ENCODE measurements at places on chromosomes 6 and 20.

GRCh38 chr20:15498926-15499325 is 1074.3 kb downstream of the KIF16B start:
- DNase-seq = no peak

GRCh38 chr20:15836634-15837033 is 736.6 kb downstream of the KIF16B start:
- no peak for DNase-seq

- DNase-seq = no peak
These were observed 45.5 kb downstream of the PCNA start for GRCh38 chr20:5074232-5074674.

DNA sequence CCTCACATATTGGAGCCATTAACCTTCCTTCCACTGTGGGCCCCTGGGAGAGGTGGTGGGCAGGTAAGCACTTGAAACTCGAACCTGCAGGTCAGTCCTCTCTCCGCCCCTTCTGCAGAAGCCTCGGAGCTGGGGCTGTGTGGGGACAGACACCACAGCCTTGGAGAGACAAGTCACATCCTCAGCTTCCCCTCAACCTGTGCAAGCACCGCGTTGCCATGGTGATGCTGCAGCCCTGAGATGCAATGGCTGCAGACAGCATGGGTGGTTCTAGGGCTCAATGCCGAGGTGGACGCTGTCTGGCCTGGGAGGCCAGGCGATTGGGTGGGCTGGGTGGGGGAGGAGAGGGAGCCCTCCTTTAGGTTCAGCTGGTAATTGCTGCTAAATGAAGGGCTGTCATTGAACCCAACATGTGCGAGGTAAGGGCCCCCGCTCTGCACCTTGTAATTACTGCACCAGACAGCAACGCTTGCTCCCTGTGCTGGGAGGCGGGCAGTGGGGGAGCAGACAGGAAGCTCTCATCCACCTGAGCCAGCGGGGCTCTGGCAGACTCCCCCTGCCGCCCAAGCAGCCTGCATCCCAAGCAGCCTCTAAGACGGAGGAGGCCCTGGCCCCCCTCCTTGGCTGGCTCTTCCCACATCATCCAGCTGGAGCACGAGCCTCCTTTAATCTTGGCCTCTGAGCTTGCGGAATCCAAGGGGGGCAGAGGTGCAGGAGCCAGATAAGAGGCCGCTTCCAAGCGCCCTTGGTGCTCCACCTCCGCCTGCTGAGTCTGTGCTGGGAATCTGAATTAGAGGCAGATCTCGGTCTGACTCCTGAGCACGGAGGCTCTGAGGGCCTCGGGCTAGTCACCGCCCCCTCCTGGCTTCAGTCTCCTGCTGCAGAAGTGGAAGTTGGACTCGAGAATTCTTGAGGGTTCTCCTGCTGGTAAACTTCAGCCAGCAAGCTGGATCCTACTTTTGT is 39.8 kb upstream of the CDH22 start:
- DNase-seq = no peak

GRCh38 chr20:40717343-40717865 is 28.4 kb upstream of the MAFB start:
- DNase-seq = no peak

DNA sequence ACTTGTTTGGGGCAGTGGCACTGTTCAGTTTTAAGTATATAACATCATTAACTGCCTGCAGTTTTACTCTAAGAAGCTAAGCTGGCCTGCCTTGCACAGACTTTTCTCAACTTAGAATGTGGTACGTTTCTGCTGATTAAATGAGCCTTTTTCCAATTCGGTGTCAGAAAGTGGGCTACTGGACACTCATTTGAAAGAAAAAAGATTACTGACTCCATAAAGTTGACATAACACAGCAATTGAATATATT is 2.1 kb downstream of the ZMYND8 start:
- no peak for DNase-seq

- no peak for DNase-seq
These were observed 9.3 kb upstream of the TRAF3IP2 start for GRCh38 chr6:111614833-111615582.

GRCh38 chr20:55258559-55258958 is 746.8 kb downstream of the CBLN4 start:
- no peak for DNase-seq

GRCh38 chr6:143400258-143401067 is 50.0 kb downstream of the ADAT2 start:
- no peak for DNase-seq

DNA sequence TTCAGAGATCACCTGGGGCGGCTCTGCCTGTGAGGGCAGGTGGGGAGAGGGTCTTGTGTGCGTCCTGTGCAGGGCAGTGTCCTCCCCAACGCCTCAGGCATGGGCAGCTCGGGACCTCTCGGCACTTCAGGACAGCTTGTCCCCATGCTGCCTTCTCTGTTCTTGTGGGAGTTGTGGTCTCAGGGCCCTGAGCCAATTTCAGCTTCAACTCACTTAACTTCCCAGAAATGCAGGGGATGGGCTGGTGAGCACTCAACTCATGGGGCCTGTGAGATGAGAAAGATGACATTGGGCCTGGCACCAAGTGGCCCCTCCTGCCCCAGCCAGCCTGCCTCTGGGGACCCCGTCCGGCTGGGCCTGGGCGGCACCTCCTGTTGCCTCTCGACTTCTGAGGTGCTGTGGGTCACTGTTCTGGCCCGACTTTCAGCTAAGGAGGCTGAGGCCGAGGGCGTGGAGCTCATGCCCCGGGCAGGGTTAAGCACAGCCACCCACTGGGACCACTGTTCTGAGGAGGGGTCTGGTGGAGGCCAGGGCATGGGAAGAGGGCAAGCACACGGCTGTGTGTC is 6.7 kb downstream of the RGS19 start:
- no peak for DNase-seq

DNA sequence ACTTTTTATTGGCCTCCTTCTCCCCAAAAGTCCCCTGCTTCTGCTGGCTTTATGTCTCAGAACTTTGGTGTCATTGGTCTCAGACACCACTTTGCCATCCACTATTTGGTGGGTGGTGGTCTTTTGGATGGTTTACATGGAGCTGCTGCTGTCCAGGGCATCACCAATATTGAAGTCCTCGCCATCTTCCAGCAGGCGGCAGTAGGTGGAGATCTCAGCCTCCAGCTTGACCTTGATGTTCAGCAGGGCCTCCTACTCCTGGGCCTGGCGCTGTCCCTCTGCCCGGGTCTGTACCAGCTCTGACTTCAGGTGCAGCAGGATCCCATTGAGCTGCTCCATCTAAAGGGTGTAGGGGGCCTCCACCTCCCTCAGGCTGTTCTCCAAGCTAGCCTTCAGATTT is 148.4 kb upstream of the FOXA2 start:
- DNase-seq = no peak

GRCh38 chr6:131005439-131006016 is 57.5 kb downstream of the EPB41L2 start:
- no peak for DNase-seq

- DNase-seq = no peak
These were observed 34.3 kb downstream of the FYN start for GRCh38 chr6:111838749-111839484.

DNA sequence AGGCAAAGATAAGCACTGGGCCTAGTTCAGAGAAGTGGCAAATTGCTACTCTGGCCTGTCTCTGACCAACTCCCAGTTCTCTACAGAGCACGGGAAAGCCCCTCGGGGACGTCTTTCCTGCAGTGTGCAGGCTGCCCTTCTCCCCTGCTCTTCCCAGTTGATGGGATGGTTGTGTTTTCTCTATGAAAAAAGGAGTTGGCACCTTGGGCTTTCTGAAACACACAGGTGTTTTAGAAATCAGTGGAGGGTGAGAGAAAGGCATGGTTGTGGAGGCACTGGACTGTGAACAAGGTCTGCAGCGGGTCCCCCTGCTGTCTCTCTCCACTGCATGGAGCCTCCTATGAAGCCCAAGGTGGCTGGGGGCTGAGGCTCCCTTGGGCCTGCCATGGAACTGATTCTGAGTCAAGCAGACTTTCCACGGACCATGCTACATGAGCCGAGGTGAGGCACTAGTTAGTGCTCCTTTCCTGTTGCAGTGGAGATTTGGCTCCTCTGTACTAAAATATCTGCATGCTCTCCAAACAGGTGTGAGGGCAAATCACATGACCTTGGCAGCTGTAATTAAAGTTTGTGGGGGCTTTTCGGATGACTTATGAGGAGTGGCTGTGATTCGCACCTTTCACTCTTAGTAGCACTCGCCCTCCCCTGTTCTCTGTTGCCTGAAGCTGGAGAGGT is 16.3 kb downstream of the GTSF1L start:
- DNase-seq = no peak

- no peak for DNase-seq
These were observed 105.5 kb downstream of the IPCEF1 start for GRCh38 chr6:154251116-154251515.

GRCh38 chr6:5457041-5457440 is 195.7 kb downstream of the FARS2 start:
- DNase-seq = no peak

- DNase-seq = no peak
These were observed 473 bp upstream of the DTNBP1 start for GRCh38 chr6:15663130-15663871.

DNA sequence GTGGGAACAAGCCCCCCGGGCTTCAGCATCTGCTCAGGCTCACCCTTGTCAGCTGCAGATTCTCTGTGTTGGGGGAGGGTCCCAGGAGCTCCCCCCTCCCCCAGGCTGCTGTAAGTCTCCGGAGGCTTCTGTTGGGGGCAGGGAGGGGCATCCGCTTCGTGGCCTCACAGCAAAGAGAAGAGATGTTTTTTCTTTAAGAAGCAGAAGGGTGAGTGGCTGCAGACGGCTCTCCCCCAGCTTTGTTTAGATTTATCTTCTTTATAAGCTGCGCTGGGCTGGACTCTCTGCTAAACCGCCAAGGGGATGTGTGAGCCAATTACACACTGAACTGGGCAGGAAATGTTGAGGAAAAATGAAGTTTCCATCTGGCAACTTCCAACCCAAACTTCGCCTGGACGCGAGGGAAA is 48.7 kb upstream of the GATA5 start:
- DNase-seq = no peak

DNA sequence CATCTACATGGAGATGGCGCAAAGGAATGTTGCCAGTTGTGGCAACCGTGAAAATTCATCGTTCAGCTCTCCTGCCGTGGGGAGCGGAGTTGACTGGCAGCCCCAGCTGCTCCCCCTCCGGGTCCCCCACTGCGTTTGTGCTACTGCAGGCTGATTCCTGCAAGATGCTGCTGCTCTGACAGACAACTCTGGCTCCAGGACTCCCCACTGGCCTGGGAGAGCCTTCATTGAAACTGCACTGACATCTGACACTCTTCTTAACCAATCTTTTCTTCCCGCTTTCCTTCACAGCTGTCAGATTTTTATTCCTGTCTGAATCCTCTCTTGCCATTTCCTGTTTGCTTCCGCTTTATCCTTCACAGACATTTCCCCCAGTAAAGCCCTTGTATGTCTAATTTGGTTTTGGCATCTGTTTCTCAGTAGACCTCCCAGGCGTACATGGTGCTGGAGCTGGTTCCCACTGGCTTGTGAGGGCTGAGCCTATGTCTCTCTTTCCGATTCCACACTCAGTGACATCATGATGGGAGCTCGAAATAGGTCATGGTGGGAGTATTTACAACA is 9.5 kb upstream of the ATRN start:
- no peak for DNase-seq

GRCh38 chr6:74871757-74872156 is 334.1 kb downstream of the COL12A1 start:
- DNase-seq = no peak

GRCh38 chr6:36924131-36924530 is 30.4 kb upstream of the PI16 start:
- no peak for DNase-seq

DNA sequence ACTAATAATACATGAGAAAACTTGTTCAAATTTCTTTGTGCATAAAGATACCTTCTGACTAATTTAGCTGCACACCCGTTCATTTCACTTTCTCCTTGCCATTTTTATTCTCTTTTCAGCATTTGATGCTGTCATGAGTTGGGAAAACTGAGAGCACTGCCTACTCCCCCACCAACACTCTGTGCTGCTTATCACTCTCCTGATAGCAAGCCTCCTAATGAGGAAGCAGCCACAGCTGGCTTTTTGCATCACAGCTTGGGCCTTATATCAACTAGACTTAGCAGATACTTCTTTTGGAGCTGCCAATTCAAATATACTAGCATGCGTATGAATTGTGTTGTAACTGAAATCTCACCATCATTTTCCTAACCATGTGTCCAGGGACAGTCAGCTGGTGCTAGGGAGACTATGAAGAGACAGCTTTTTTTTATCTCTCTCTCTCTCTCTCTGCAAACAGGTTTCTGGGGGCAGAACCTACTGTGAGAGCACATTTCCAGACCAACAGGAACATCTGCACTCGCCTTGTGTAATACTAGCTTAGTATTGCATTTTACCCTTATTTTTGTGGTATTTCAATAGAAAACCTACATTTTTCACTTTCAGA is 699.0 kb downstream of the KHDRBS2 start:
- no peak for DNase-seq

DNA sequence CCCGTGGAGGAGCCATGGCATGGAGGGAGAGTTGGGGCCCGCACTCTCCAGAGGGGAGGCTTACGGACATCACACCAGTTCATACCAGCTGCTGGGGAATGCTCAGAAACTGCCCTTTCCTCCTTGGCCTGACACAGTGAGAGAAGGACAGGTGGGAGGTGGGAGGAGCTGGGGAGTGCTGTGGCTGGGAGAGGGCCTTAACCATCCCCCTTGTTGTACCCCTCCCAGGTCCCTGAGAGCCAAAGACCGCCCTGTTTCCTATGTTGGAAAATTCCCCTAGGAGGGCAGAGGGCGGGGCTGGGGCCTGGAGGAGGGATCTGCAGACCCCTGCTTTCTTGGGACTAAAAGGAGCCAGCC is 24.1 kb downstream of the FOXP4 start:
- no peak for DNase-seq

DNA sequence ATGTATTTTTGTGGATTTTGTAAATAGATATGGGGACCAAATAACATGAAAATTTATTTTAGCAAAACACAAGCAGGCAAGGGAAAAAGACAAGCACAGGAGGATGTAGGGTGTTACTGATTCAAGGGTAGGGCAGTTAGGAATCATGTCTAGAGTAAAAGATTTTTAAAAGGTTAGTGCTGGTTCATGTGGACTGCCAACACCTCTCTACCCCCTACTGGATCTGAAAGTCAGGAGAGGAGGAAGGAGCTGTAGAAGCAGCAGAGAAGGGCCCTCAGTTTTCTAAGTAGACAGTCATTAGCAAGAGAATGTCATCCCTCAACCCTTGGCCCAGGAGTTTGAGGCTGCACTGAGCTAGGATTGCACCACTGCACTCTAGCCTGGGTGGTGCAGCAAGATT is 95.2 kb downstream of the RREB1 start:
- no peak for DNase-seq

DNA sequence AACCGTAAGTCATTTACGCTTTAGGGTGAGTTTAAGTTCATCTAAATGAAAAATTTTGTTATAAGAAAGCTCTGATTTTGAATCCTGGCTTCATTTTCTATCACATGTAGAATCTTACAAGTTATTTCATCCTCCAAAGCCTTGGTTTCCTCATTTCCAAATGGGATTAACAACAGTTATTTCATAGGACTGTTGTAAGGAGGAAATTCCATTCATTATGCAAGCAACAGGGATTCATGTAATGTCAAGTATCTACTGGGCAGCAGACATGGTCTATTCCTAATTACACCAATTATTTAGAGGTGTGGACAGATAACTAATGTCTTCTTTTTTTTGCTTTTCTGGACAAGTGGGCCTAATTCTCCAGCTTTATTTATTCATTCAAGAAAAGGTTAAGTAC is 154.0 kb downstream of the PDSS2 start:
- DNase-seq = no peak

- DNase-seq = no peak
These were observed 916 bp upstream of the SUN5 start for GRCh38 chr20:33005132-33005566.
